ENCODE measurements at places on chromosomes 5 and 9. TPM values are rescaled to one million over a fixed set of nuclear protein-coding genes. Genes with fewer than 3 reads are reported as not detected.
A peak's percentile ranks its signal among the peaks of the same experiment; 100 is the strongest.

GRCh38 chr5:58800861-58801540 lies 218.1 kb downstream of the RAB3C start:
- no peak for DNase-seq

DNA sequence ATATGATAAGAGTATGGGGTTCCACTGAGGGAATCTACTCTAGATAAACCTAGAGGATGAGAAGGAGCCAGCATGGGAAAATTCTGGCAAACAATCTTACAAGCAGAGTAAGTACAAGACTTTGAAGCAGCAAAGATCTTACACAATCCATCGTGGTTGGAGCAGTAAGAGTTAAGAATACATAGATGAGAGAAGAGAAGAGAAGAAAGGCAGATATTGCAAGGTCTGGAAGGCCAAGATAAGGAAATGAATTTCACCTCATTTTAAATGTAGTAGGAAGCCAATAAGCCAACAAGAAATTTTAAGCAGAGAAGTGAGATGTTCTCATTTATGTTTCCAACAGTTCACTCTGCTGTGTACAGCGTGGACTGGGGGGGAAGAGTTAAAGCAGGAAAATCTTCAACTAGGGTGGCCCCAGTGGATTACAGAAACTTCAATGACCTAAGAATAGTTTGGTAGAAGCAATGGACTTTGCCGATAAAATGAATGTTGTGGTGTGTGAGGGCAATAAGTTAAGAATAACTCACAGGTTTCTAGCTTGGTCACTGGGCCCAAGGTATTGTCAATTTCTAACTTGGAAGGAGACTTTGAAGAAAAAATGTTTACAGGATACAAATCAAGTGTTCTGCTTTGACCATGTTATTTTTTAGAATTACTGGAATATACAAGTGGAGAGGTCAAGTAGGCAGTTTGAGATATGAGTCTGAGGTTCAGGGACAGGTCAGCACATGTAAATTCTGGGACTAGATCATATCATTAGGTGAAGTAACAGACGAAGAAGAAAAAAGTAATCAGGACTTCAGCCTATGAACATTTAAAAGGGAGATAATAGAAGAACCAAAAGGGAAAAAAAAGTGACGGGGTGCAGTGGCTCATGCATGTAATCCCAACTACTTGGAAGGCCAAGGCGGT lies 12.1 kb upstream of the ISOC1 start:
- DNase-seq: no peak

DNA sequence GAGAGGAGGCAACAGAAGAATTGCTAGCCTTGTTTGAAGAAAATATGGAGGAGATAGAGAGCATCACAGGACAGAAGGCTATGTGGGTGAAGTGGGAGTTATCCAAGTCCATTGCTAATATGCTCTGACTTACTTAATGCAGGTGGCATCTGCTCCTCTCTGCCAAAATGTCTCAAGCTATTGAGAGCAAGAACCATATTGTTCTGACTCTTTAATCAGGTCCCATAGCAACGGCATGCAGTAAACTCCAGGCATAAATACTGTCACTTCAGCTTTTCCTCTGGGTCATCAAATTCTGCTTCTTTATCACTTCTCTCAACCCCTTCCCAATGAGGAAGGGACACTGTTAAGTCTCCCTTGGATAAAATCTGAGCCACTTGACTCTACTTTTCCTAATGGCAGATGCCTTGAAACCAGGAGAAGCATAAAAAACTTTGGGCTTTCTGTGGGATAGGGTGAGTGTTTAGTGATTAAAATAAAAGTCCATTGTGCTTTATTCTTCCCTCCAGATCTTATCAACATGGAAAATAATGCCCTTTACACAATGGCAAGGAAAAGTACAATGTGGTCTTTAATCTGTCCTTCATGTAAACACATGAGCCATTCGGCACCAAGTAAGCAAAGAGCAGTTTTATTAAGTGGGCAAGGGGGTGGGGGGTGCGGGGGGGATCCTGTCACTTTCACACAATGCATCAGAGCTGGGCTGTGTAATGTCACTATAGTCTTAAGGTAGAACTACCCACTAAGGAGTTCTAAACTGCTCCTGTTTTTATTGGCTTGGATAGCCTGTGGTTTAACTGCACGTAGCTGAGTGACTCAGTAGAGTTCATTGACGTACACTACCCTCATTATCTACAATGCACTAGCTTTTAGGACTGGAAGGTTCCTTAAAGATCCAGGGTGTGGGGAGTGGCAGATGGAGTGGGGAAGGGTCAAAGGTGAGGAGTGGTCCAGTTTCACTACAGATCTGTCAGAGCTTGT lies 71.0 kb upstream of the TARS1 start:
- peak; percentile 68 for DNase-seq

GRCh38 chr5:137126829-137127228 lies 372.3 kb downstream of the SPOCK1 start:
- DNase-seq: no peak

DNA sequence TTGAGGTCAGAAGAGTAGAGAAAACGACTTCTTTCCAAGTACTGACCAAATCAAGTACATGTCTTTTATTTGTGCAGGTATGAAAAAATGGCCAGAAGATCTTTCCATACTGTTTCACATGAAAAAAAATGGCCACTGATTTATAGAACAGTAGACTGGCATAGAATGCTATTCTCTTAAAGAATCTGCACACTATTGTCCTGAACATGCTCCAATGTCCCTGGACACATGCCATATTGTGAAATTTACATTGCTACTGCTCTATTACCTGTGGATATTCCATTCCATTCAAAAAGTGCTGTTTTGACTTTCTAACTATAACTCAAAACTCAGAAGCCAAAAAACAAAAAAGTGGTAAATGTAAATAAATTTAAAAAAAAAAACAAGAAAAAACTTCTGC lies 60.6 kb downstream of the FBXL17 start:
- no peak for DNase-seq

DNA sequence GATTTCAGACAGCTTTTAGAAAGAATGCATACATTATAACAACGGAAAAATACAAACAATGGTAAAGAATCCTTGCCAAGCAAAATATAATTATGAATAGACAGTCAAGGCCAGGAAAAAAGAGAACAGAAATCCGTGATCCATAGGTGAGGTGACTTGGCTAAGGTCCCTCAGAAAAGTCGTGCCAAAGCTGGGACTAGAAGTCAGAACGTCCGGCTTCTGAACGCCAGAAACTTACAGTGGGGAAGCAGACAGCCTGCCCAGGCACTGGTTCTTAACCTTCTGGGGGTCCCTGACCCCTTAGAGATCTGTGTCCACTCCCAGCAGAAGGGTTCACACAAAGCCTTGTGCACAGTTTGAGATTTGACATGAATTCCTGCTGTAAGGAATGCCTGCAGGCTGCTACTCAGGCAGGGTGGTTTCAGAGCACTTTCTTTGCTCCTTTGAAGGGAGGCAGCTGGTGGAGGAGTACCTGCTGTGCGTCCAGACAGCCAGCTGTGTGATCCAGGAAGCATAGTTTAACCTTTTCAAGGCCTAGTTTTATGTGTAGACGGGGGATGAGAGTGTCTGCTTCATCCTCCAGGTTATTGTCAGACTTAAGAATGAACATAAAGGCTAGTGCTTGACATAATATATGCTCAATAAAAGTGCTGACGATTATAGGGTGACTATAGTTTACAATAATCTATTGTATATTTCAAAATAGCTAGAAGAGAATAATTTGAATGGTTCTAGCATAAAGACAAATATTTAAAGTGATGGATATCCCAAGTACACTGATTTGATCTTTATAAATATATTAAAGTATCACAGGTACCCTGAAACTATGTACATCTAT lies 852 bp downstream of the ARHGEF37 start:
- peak; percentile 93 for DNase-seq

- no peak for DNase-seq
Observed at GRCh38 chr9:127983847-127984289, 3.1 kb upstream of the EEIG1 start.

GRCh38 chr9:136542241-136543040 lies 3.4 kb downstream of the NOTCH1 start:
- DNase-seq: peak; percentile 49

GRCh38 chr5:138360941-138361452 lies 8.5 kb downstream of the KDM3B start:
- DNase-seq: no peak

DNA sequence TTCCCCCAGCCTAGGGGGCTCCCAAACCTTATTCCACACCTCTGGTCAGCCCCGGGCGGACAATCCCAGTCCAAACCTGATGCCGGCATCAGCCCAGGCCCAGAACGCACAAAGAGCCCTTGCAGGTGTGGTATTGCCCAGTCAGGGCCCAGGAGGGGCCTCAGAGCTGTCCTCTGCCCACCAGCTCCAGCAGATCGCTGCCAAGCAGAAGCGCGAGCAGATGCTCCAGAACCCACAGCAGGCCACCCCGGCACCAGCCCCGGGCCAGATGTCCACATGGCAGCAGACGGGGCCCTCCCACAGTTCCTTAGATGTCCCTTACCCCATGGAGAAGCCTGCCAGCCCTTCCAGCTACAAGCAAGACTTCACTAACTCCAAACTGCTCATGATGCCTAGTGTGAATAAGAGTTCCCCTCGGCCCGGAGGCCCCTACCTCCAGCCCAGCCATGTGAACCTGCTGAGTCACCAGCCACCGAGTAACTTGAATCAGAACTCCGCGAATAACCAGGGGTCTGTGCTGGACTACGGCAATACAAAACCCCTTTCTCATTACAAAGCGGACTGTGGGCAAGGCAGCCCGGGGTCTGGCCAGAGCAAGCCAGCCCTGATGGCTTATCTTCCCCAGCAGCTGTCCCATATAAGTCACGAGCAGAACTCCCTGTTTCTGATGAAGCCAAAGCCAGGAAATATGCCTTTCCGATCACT lies 27.6 kb upstream of the LTC4S start:
- peak; percentile 28 for DNase-seq

GRCh38 chr5:74177961-74178360 lies 462.6 kb downstream of the ENC1 start:
- DNase-seq: no peak

GRCh38 chr9:88954066-88954465 lies 37.2 kb upstream of the S1PR3 start:
- no peak for DNase-seq

DNA sequence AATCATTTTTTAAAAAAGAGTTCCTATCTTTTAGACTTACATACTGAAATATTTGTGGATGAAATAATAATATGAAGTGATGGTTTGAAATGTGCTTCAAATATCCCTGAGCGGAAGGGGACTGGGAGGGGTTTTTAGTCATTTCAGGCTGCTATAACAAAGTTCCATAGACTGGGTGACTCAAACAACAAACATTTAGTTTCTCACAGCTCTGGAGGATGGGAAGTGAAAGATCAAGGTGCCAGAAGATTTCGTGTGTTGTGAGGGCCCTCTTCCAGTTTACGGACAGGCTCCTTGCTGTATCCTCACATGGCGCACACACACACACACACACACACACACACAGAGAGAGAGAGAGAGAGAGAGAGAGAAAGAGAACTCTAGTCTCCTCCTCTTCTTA lies 27.1 kb upstream of the TEX10 start:
- DNase-seq: no peak

DNA sequence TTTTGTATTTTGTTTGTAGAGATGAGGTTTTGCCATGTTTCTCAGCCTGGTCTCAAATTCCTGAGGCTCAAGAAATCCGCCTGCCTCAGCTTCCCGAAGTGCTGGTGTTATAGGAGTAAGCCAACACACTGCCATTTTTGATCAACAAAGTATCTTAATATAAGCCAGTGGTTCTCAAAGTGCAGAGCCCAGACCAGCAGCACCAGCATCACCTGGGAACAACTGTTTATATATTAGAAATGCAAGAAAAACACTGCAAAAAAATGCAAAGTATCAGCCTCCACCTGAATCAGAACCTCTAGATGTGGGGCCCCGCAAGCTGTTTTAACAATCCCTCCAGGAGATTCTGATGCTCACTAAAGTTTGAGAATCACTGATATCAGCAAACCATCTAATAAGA lies 6.2 kb downstream of the IL17B start:
- no peak for DNase-seq

DNA sequence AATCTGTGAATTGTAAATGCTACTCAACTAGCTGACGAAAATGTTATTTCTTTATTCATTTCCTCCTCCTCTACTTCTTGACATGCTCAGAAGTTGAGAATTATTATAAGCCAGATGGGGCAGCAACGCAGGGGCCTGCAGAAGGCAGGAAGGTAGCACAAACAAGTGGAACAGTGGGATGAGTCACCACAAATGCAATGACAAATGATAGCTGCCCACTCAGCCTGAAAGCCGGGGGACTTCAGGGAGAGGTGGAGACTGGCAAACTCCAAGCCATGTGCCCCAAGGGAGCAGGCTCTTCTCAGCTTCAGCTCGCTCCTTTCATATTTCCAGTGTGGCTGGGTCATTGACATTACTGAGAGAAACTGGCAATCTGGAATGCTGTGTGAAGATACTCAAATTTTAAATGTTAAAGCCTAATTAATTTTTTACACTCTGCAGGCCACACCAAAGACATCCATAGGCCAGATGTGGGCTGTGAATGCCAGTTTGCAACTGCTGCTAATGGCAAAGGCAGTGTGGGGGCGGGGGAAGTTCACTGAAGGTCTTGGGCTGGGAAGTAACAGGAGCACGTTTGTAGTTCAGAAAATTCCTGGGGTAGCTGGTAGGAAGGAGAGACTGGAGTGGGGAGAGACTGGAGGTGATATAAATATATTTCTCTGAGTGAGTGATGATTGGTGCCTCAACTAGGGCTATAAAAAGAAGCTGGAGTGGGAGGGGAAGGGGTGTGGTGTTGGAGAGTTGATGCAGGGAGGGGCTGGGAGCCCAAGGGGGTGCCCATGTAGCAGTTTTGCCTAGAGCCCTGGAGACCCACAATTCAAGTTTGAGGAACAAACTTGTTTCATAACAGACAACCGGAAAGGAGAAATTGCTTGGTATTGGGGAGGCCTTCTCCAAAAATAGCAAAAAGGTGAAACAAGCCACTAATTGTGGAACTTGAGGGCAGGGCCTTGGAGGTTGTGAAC lies 20.8 kb upstream of the ADRB2 start:
- DNase-seq: peak; percentile 72

DNA sequence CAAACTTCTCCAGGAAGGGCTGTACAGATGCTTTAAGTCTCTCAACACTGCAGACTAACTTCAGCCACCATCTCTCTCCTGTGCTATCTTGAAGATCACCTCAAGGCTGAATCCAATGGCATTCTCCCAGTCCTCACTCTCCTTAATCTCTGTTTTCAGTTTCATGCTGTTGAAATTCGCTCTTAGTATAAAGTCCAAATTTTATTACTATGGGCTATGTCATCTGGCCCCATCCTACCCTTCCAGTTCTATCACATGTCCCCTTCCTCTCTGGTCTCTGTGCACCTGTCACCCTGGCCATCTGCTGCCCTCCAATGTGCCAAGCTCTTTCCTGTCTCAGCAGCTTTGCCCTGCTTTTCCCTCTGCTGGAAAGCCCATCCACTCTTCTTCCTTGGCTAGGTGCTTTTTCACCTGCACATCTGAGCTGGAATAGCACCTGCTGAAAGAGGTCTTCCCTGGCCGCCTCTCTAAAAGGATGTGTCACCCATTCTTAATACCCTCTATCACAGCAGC lies 284.7 kb upstream of the MAP3K1 start:
- DNase-seq: no peak

The MOB3B gene
- 0.99 TPM for total RNA-seq

The CMYA5 gene
- under 0.01 TPM for total RNA-seq

The SLC45A2 gene
- total RNA-seq: under 0.01 TPM

The UBLCP1 gene
- 9.3 TPM for total RNA-seq

The SDHA gene
- 95.9 TPM for total RNA-seq

The STPG3 gene
- not detected for total RNA-seq

The NR2F1 gene
- 30.5 TPM for total RNA-seq

The SHOC1 gene
- total RNA-seq: not detected
